Spleen (tissue), 13 donors: ENCODE measurements at places on chromosomes 1 and 21.

DNA sequence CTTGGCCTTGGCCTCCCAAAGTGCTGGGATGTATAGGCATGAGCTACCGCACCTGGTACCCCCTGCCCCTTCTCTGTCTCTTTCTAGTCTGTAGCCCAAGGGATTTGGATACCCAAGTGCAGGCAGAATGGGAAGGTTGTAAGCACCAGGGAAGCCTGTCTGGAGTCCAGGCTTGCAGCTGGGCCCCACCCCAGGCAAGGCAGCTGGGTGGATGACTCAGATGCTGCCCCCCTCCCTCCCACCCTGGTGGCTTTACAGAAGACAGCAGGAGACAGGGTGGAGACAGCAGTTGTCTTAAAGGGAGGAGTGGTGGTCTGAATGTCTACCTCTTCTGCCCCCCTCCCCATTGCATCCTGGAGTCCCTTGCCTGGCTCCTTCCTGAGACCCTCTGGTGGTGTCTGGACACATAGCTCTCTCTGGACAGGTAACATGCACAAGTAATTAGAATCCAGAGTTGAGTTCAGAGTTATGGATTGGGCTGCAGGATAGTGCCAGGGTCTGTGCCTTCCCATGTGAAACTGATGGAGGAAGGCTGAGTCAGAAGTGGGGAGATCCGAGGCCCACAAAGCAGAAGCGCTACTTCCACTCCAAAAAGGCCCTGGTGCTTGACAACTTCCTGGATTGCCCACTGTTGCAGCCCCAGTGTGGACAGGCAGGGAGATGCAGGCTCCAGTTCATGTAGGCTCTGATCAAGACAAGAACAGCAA lies 5.1 kb downstream of the LMNA start:
- no peak for DNase-seq

DNA sequence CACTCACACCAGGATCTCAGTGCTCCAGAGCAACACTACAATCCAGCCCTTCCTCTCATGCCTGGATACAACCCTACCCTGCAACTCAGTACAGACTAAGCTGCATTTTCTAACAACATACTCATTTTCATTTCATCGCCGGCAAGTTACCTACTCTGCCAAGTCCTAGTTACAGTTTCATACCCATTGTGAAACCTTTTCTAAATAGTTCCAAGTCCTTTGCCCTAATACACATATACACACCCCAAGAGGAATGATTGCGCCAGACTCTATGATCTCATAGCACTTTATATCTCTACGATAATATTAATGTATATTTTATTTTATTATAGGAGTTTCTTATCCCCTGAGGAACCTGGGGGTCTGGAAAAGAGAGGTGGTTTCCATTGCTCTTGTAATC lies 122.4 kb downstream of the LMX1A start:
- no peak for DNase-seq

- DNase-seq = no peak
Observed at GRCh38 chr1:55311057-55311641, 96.0 kb upstream of the USP24 start.

DNA sequence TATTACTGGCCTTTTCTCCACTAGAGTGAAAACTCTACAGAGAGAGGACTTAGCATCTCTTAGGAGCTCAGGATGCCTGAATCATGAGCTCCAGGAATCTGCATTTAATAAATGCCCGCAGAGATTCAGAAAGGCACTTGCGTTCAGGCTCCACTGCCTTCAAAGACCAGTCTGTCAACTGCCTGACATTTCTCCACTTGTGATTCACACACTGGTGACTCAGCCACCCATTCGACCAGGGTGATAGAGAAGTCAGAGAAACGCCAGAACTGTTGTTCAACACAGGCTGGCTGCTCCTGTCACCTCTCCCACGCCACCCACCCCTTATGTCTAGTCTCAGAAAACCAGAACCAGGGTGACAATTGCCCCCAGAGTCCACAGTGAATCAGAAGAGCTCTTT lies 26.9 kb upstream of the LBR start:
- no peak for DNase-seq

DNA sequence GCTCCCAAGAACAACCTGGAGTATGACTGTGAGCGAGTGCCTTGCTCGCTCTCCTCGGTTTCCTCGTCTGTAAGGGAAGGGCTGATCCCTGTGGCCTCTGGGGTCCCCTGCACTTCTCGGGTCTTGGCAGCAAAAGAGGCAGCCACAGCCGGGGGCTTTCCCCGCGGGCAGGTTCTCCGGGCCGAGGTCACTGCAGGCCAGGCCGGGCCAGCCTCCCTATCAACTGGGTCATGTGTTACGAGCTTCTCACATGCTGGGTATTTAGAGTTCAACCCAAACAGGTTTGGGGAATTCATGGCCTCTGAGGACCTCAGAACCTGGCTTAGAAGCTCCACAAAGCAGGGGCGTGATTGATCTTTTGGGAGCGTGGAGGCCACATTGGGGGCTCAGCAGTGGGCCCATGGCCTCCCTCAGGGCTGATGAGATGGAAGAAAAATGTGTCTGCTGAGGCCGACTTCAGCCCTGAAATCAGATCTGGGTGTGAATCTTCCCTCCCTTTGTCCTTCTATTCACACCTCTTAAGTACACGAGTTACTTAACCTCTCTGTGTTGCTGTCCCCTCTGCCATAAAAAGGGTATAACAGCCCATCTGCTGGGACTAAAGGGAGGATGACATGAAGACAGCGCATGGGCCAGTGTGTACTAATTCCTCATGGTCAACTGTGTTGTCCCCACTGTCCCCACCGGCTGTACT lies 103.7 kb downstream of the PRDM2 start:
- DNase-seq = no peak

DNA sequence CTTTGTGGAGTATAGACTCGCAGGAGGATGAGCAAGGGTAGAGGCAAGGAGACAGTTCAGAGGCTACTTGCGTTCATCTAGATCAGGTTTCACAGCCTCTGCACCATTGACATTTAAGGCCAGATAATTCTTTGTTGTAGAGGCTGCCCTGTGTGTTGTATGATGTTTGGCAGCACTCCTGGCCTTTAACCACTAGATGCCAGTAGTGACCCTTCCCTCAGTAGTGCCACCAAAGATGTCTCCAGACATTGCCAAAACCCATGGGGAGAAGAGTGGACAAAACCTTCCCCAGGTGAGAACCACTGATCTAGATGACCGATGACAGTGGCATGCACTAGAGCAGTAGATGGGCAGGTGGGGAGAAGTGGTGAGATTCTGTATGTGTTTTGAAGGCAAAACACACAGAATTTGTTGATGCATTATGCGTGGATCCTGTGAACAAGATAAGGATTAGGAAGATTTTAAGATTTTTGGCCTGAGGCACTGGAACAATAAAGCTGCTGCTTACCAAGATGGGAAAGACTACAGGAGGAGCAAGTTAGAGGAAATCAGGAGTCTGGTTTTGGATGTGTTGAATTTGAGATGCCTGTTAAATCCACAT lies 9.9 kb upstream of the COG2 start:
- no peak for DNase-seq

DNA sequence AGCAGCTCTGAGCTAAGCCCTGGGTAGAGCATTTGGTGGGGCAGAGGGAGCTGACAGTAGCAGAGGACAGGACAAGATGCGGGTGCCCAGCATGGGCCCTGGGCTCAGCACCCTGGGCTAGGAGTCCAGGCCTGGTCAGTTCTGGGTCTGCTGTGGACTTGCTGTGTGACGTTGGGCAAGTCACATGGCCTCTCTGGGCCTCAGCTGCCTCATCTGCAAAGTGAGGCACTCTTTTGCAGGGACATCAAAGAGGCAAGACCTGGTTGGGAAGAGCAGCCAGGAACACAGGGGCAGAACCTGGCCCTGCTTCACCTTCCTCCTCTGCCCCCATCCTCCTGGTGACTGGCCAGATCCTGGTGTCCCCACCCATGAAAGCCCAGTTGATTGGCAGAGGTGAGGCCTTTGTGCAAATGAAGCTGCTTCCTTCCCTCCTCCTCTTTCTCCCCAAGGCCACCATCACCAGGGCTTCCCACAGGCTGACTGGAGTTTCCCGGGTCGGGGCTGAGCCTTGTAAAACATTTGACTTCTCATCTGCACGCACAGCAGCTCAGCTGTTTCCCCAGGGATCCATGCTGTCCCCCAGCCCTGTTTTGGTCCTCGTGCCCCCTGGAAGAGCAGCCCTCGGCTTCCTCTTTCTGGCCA lies 350.5 kb downstream of the MATN1 start:
- no peak for DNase-seq

DNA sequence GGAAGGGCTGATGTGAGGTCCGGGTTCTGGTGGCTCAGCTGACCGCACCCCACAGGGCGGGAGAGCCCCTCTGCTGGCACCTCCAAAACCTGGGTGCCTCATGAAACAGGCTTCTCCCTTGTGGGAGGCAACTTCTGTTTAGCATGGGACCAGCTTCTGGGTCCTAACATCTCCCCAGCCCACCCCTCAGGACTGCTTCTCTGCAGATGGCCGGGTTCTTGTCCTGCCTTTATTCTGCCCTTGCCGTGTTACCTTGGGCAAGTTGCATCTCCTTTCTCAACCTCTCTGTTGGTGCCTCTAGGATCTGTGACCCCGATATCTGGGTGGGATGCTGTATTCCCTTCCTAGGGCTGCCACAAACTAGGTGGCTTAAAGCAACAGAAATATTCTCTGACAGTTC lies 15.0 kb upstream of the TTC22 start:
- DNase-seq = no peak

DNA sequence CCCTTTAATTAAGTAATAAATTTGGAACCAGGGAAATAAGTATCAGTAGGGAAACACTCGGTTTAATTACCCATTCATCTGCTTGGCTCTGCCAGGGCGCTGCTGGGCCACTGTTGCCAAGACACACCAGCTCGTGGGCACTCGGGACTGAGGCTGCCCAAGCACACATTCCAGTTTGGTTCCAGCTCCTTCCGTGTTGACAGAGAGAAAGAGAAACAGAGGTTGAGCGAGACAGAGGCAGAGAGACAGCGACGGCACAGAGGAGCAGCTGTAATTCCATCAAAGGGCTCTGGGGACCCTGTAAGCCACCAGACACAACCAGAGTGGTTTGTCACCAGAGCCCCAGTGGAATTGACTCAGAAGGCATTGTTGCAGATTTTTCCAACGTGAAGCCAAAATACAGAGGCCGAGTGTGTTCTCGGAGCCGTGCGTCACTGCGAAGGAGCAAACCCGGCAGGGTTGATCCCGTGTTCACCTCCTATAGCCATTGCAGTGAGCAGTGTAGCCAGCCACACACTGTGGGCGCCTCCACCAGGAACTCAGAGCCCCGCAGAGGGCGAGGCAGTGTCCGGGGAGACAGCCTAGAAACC lies 33.5 kb downstream of the SYF2 start:
- no peak for DNase-seq

- no peak for DNase-seq
Observed at GRCh38 chr1:220637759-220638158, 52.4 kb upstream of the C1orf115 start.

GRCh38 chr1:27604579-27605299 lies 795 bp upstream of the AHDC1 start:
- DNase-seq = no peak

GRCh38 chr1:1130206-1131120 lies 14.6 kb upstream of the C1orf159 start:
- peak; percentile 72 for DNase-seq

DNA sequence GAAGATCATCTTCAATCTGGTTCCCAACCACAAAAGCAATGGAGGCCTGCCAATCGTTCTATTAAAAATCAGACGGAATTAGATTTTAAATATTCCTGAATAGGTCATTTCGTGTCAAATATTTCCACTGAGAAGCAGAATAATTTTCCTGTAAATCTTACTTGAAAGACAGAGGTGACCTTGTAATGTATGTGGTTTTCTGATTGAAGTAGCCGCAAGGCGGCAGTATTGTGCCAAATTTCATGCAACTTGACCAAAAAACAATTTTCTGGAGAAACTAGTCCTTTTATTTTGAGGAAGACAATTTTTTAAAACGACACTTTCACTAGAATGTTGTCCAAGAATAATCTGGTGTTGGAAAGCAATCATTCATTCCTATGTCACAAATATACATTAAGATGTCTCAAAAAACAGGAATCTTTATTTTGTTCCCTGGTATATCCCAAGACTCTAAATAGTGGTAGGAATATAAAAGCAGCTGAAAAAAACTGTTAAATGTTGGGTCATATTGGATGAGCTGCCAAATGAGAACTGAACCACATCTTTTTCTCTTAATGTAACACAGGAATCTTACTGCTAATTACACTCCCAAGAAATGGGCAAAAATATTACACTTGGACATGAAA lies 33.6 kb downstream of the SPAG17 start:
- DNase-seq = no peak
